ENCODE measurements at places on chromosomes 5 and 9. TPM values are rescaled to one million over a fixed set of nuclear protein-coding genes. Genes with fewer than 3 reads are reported as not detected.

GRCh38 chr9:27436234-27436633 lies 87.9 kb upstream of the IFNK start:
- no peak for DNase-seq

- DNase-seq: no peak
These were observed 341.1 kb downstream of the MAT2B start for GRCh38 chr5:163846512-163846911.

DNA sequence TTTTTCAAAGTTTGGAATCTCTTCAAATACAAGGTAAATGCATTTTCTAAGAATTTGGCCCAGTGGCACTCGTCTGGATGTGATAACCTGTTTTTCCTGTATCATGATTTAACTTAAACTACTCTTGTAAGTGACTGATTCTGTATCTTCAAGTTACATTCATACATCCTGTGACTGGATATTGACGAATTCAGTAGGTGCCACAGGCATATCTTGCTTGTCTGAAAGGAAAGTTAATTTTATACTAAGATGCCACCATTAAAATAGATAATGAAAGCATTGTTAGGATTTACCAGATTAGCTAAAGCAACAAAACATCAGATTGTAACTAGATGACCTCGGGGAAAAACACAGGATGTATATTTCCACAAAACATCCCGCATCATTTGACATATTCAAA lies 175.3 kb upstream of the ZNF608 start:
- no peak for DNase-seq

DNA sequence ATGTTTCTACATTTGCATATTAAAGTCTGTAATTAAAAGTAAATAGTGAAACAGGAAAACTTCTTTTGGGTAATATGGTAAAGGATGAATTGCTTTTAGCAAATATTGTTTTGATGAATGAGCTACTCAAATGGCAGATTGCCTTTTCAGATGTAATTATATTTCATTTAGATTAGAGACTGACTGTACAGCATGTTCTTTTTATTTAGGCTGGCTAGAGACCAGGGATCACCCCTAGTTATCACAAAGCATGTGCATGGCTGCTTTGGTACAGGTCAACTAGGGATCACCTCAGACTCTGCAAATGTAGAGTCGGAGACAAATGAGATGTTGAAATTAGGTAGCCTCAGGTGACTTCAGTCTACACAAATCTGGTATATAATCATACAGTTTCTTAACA lies 214.9 kb upstream of the SEMA6A start:
- no peak for DNase-seq

GRCh38 chr5:82924226-82925060 lies 152.8 kb downstream of the TMEM167A start:
- no peak for DNase-seq

DNA sequence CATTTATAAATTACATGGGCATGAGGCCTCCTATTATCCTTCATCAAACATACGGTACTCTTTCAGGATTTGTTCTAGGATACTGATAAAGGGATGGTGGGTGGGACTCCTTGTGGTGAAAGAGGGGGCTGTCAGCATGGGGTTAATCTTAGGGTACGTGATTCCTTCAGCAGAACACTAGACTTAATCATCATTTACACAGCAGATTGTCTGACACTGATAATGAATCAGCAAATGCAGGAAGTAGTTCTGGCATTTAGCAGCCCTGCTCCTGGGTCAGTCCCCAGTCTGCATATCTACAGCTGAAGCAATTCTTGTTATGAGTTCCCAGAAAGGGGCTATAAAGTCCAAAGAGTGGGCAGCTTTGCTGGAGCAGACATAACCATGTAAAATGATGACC lies 384.6 kb downstream of the SPOCK1 start:
- DNase-seq: peak; percentile 18

DNA sequence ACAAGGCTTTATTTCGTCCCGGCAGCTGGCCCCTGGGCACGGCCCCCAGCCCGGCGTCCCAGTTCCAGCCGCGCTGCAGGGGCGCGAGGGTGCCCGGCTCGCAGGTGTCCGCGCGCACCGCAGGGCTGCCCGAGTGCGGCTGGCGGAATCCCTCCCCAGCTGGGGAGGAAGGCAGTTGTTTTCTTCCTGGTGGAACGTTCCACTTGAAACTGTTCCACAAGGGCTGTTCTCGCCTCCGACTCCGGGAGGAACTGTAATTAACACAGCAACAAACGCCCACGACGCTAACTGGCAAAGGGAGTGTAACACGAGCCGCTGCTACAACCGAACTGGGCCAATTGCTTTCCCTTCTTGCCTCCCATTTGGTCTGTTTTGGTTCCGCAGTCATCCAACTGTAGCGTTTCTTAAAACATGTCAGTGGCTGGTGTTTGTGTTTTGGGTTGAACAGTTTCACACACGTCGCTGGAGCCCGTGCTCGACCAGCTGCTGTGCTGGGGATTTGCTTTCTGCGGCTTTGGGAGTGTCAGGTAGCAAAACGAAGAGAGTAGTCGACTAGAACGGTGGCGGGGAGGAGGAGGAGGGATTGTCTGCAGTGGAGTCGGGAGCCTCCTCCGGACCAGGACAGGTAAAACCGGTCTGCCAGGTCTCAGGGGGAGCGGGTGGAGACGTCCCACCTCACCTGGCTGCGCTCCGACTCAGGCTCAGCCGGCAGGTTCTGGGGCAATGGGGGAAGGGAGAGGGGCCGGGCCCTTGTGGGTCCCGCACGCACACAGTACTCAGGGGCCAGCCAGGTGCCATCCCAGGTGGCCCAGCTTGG lies 131.6 kb upstream of the NIPBL start:
- peak; percentile 61 for DNase-seq

DNA sequence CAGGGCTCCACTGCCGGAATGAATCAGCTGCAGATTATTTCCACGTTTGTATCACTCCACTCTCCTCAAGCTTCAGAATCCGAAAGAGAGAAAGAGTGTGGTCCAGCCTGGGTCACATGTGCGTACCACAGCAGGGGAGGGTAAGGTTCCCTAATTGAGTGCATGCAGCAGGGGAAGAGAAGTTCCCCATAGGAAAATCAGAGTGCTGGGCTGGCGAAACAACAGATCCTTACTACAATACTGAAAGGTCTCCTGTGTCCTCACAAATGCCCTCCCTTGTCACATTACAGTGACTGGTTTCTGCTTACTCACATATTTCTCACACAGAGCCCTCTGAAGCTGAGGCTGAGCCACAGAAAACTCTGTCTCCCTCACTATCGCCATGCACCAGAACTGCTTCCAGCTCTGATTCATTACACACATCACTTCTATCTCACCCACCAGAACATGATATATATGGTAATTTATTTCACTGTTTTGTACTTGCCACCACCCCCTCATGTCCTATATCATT lies 532.2 kb upstream of the TUSC1 start:
- DNase-seq: no peak

DNA sequence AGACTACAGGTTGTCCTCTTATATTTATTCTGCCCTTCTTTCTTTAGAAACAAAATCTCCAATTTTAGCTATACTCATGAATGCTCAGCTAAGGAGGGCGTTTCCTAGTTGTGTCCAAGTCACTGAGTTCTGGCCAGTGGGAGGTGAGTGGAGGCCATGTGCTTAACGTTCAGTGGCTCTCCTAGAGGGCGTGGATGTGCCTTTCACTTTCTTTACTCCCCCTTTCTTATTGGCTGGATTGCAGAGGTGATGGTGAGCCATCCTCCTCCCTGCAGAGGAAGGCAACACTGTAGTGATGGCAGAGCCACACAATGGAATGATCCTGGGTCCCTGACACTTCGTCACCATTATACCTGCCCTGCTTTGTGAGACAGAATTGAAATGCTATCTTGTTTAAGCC lies 54.6 kb downstream of the ALG2 start:
- no peak for DNase-seq

DNA sequence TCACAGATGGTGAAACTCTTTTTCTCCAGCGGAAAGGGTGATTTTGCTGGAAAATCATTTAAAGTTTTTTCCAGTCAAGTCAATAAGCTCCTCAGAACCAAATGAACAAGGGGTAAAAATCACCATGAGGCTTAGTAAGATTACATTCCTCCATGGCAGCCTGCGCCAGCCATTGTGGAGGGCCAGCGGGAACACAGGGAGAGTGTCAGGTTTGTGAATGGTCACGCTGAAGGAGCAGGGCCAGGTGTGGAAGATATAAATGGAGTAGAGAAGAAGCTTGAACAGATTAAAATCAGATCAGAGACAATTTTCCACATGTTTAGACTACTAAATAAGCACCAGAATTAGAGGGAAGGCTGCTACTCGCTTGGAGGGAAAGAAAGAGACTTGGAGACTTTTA lies 208.8 kb downstream of the NR3C1 start:
- DNase-seq: no peak

GRCh38 chr5:172288465-172288864 lies 4.9 kb upstream of the UBTD2 start:
- DNase-seq: no peak

DNA sequence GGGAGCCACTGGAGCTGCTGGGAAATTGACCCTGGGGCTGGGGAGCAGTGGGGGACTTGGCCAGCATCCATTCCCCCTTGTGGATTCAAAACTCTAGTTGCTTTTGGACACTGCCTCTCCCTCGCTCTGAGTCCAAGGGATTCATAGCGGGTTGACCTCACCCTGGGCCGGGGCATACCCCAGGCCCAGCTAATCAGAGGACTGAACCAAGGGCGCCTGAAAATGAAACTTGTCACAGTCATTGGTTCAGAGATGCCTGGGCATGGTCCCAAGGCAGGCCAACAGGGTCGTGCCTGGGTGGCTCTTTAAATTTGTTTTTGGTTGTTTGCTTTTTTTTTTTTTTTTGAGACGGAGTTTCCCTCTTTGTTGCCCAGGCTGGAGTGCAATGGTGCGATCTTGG lies 22.6 kb downstream of the STK10 start:
- DNase-seq: no peak

GRCh38 chr9:137435980-137436760 lies 5.0 kb downstream of the ENTPD8 start:
- DNase-seq: peak; percentile 81

- DNase-seq: no peak
These were observed 38.9 kb upstream of the CTXN3 start for GRCh38 chr5:127609957-127610356.

GRCh38 chr5:153490118-153491037 lies at the start of gene GRIA1:
Gene GRIA1, plus strand, starts transcription at chr5:153490670.
- no peak for DNase-seq

GRCh38 chr9:69130456-69131441 lies 43.3 kb upstream of the TJP2 start:
- peak; percentile 24 for DNase-seq

- DNase-seq: no peak
These were observed 22.0 kb upstream of the PIK3R1 start for GRCh38 chr5:68193481-68194036.

GRCh38 chr5:59829386-59829785 lies 64.1 kb downstream of the PDE4D start:
- DNase-seq: no peak

DNA sequence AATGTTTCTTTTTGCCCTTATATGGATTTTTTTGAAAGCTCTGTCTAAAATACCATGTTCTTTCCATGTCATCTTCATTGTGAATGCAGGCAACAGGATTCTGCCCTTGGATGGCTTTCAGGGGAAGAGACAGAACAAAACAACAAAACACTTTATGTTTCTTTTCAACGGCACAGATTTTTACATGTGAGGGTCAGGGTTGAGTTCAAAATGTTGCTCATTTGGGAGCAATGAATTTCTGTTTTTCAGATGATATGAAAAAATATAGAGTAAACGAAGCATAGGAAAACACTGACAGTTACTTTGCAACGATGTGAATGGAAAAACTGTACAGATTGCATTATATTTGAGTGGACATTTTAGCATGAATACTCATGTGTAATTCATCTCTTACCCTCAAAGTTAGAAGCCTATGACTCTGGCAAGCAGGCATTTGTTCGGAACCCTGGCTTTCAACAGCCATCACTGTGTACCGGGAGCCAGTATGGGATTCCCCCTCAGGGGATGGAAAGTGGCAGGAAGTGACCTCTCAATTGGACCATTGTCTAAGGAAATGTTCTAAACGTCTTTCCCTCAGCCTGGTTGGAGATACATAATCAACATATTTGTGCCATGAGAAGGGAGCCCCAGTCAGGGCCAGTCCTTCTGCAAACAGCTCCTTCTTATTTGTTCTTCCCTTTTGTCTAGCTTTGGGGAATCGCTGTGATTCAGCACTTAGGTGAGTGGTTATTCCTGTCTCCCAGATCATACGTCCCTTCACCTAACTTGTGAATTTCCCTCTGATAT lies 153.9 kb upstream of the MEF2C start:
- peak; percentile 36 for DNase-seq

MTRR gene
- total RNA-seq: 18.7 TPM

EGR1 gene
- total RNA-seq: 4.8 TPM

IRGM gene
- not detected for total RNA-seq

PLAC8L1 gene
- total RNA-seq: 0.20 TPM

FOXD1 gene
- not detected for total RNA-seq

FBP2 gene
- total RNA-seq: not detected

PELO gene
- 23.3 TPM for total RNA-seq

RNF44 gene
- 5.6 TPM for total RNA-seq

CDHR2 gene
- not detected for total RNA-seq

SHISAL2B gene
- total RNA-seq: not detected

FSTL4 gene
- 0.20 TPM for total RNA-seq

MYOT gene
- not detected for total RNA-seq

All from lung microvascular endothelial cell (primary cell).